Left lung (tissue), 14 donors: ENCODE measurements at places on chromosomes 16 and 17.
A peak's percentile ranks its signal among the peaks of the same experiment; 100 is the strongest.

- no peaks in the 10 kb centered on the region for H3K36me3 ChIP-seq
- H3K4me3 ChIP-seq: no peak overlapping the region
- H3K4me1 ChIP-seq: no peaks in the 10 kb centered on the region
- H3K27ac ChIP-seq: no peak overlapping the region
- H3K27me3 ChIP-seq: no peaks in the 10 kb centered on the region
- no peak for DNase-seq
These were observed 33.0 kb downstream of the ANKFN1 start for GRCh38 chr17:56186222-56186786.

- peak within 1 kb of the TSS; percentile 83 for H3K4me3 ChIP-seq
- H3K4me1 ChIP-seq: peaks cover 53% of the 10 kb centered on the region
- H3K36me3 ChIP-seq: peaks cover 17% of the 10 kb centered on the region
- DNase-seq: peak; percentile 96
These were observed at the start of gene EFTUD2 for GRCh38 chr17:44899074-44899782. Gene EFTUD2, minus strand, starts transcription at chr17:44899445. Its CDS starts 4,924 bp downstream, at chr17:44894521.

DNA sequence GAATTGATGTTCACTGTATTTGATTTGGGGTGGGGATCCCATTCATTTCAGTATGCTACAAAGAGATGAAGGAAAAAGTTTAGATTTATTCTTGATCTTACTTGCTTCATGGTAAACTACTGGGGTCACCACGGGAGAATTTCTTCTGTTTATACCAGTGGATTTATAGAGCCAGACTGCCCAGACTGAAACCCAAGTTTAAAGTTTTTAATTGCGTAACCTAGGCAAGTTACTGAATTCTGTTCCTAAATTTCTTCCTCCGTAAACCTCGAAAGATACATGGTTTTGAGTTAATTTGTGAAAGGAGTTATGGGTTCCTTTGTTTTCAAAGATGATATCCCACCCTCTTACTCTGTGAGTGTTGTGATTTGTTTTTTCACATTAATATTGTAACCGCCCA lies 26.4 kb downstream of the PIGL start:
- no peak overlapping the region for H3K4me3 ChIP-seq
- H3K27ac ChIP-seq: no peak overlapping the region
- H3K36me3 ChIP-seq: no peaks in the 10 kb centered on the region
- no peaks in the 10 kb centered on the region for H3K27me3 ChIP-seq

DNA sequence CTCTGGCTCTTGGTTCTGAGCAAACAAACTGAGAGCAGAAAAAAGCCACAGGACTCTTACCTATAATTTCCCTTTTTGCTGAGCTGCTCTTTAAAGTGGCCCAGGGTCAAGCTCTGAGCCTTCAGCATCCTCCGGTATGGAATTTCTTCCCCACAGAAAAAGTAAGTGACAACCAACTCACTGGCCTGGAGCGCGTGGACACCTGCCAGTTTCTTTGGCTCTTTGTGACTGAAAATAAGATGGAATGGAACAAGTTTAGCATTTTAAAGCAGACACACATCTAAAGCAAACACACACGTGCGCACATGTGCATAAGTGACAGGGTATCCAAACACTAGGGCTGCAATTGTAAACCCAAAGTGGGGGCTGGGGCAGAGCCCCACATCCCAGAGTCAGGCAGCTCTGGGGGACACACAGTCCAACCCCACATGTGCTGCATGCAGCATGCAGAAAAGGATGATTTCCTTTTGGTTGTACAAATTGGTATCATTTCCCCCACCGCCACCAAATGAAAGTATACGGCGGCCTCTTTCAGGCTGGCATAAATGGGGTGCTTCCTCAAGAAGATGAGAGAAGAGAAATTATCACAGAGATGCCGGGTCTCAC lies 27.5 kb downstream of the AXIN2 start:
- H3K27me3 ChIP-seq: no peaks in the 10 kb centered on the region
- peaks cover 60% of the 10 kb centered on the region for H3K36me3 ChIP-seq
- H3K4me3 ChIP-seq: no peak overlapping the region
- peaks cover 45% of the 10 kb centered on the region for H3K4me1 ChIP-seq
- no peak for DNase-seq

DNA sequence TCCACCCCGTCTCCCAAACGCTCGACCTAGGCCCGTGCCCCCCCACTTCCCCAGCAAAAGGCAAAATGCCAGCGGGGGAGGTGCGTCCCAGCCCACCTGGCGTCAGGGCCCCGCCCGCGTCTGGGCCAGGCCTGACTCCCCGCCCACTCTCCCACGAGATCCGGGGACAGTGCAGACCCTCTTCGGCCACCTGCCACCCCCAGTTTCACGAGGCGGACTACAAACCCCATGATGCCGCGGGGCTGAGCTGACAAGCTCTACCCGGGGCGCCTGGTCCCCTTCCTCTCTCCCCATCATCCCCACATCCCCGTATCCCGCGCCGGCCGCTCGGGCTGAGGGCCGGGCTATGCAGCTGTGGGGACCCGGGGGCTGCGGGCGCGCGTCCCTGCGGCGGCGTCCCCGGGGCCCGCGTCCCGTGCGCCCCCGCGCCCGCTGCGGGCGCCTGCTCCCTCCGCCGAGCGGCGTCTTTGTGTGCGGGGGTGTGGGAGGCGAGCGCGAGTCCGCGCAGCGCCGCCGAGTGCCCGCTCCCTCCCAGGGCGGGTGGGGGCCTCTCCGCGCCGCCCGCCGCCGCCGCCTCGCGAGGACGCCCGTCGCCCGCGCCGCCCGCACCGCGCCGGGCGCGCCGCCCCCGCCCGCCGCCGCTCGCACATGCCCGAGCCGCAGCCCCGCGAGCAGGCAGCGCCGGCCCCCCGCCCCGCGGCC lies at the start of gene ANKRD13B:
Gene ANKRD13B, plus strand, starts transcription at position 283 of the 702 bp plus-strand sequence. CDS start 490 bp downstream, outside the sequence.
- no peaks in the 10 kb centered on the region for H3K27me3 ChIP-seq
- H3K36me3 ChIP-seq: no peaks in the 10 kb centered on the region
- DNase-seq: no peak
- H3K27ac ChIP-seq: peak within 1 kb of the TSS; percentile 73

DNA sequence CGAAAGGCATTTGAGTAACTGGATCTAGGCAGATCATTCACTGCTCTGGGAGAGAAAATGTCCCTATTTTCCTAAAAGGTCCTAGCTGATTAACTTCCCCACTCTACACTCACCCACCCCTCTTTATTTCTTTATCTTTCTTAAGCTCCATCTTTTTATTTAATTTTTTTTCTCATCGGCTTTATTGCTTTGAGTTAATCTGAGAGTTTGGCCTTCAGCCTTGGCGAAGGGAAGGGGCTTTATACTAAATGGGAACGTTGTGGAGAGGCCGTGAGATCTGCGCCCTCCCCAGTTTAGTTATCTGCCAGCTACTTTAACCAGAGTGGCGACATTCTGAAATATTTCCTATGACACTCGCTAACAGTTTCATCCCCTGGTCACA lies 882 bp upstream of the TOX3 start:
- no peak overlapping the region for H3K27ac ChIP-seq
- peaks cover 2% of the 10 kb centered on the region for H3K4me1 ChIP-seq
- no peaks in the 10 kb centered on the region for H3K36me3 ChIP-seq

- no peak overlapping the region for H3K4me3 ChIP-seq
- DNase-seq: no peak
- peaks cover 4% of the 10 kb centered on the region for H3K4me1 ChIP-seq
- H3K27ac ChIP-seq: no peak overlapping the region
These were observed 168.5 kb downstream of the XYLT1 start for GRCh38 chr16:17302214-17302613.

DNA sequence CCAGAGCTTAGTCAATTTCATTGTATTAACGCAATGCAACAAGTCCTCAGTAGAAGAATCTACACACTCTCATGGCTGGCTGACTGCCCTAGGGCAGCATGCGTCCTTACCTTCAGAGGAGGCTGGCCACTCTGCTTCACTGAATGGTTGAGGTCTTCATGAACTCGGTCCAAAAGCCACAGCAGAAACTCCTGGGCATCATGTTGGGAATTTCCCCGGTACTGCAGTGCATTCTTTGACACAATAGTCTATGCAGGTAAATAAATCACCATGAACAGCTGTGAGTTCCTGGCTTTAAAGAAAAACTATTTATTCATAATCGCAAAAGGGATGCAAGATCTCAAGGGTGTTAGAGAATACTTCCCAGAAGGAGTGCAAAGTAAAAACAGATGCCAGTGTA lies 41.3 kb downstream of the USP31 start:
- no peak for DNase-seq
- peaks cover 17% of the 10 kb centered on the region for H3K36me3 ChIP-seq
- peaks cover 4% of the 10 kb centered on the region for H3K4me1 ChIP-seq
- no peak overlapping the region for H3K4me3 ChIP-seq
- no peaks in the 10 kb centered on the region for H3K27me3 ChIP-seq

GRCh38 chr17:32798938-32799337 lies 78.0 kb downstream of the MYO1D start:
- no peak overlapping the region for H3K4me3 ChIP-seq
- no peak overlapping the region for H3K27ac ChIP-seq
- no peaks in the 10 kb centered on the region for H3K4me1 ChIP-seq

DNA sequence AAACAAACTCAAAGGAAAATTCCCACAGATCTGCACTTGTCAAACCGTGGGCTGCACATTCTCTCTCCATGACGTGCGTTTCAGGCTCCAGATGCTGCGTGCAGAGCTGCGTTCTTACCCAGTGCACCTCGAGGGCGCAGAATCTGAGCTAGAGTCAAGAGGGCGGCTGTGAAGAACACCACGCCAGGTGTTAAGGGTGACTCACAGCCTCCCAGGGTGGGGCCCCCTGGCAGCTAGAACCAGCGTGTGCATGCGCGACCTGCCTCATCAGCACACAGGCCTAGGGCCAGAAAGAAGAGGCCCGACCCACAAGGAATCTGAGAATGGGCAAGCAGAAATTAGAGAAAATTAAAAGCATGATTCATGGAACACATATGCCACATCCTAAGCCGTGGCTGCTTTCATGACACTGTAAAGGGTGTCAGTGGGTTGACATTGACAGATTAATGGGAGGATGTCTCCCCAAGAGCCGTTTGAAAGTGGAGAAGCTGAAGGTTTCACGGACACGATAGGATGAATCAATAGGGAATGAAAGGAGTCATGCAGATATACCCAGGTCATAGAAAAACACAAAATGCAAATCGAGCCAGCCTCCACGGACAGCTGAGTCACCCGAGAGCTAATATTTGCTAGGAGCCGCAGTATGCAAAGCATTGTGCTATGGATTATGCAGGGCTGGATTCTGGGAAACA lies 29.0 kb downstream of the MARCHF10 start:
- H3K4me3 ChIP-seq: no peak overlapping the region
- no peak overlapping the region for H3K27ac ChIP-seq
- DNase-seq: peak; percentile 86
- H3K27me3 ChIP-seq: no peaks in the 10 kb centered on the region
- peaks cover 5% of the 10 kb centered on the region for H3K4me1 ChIP-seq
- no peaks in the 10 kb centered on the region for H3K36me3 ChIP-seq
